ENCODE measurements at places on chromosomes 7 and 10.

DNA sequence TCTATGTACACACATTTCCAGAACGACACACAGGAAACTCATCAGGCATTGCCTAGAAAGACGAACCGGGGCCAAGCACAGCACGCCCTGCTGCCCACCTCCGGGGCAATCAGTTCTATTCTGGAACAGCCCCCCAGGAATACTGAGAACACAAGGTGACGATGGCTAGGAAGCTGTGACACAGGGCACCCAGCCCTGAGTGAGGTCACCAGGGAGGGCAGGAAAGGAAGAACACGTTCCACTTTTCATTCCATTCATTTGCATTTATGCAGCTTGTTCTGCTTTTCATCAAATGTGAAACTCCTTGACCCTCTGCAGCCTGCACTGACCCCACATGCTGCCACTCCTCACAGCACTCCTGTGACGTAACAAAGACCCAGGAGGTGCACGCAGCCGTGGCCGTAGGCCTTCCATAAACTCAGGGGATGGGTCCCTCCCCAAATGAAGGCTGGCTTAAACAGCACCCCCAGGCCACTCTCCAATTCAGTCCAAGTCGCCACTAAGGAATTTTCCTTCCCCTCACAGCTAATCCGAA, 28.9 kb downstream of the MAD1L1 start:
- no peak for DNase-seq

GRCh38 chr10:129973674-129974059, 9.6 kb upstream of the EBF3 start:
- DNase-seq, result no peak

GRCh38 chr10:128054163-128054970, 71.9 kb downstream of the MKI67 start:
- DNase-seq, result no peak

DNA sequence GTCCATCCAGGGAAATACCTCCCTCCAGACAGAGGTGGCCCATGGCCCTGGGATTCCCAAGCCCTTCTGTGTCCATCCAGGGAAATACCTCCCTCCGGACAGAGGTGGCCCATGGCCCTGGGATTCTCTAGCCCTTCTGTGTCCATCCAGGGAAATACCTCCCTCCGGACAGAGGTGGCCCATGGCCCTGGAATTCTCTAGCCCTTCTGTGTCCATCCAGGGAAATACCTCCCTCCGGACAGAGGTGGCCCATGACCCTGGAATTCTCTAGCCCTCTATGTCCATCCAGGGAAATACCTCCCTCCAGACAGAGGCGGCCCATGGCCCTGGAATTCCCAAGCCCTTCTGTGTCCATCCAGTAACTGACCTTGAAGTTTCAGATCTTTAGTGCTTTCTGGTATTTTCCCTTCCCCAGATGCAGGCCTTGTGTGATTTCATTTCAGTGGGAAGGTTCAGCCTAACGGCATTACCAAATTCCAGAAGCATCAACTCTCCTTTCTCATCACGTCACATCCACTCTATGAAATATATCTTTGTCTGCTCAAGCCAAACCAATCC, 28.8 kb upstream of the DIP2C start:
- no peak for DNase-seq

GRCh38 chr10:86178401-86179152, 188.0 kb downstream of the GRID1 start:
- DNase-seq, result no peak

DNA sequence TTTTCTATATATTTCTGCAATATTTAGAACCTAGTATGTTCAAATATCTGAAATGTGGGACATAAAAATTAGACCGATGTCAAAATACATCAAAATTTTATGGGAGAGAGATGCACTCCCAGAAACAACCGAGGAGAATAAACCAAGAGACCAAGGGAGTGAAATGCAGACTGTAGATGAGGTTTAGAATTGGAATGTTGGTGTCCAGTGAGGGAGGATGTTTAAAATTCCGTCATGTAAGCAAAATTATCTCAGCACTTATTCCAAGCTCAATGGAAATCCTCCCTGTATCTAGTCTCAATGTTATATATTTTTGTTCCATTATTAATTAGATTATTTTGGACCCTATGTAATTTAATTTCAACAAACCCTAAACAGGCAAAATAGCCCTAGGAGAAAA, 61.9 kb upstream of the MAGI2 start:
- no peak for DNase-seq

DNA sequence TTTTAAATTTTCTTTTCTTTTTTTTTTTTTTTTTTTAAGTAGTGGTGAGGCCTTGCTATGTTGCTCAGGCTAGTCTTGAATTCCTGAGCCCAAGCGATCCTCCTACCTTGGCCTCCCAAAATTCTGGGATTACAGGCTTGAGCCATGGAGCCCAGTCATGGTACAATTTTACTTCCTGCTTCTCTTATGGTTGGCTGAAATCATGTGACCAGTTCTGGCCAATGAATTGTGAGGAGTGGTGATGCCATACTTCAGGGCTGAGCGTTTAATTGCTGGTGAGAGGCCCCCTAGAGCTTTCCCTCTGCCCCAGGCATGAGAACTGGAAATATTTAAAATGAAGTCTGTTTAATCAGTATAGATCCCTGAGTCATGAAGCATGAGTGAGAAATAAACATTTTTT, 22.2 kb upstream of the BAIAP2L1 start:
- DNase-seq, result no peak

GRCh38 chr7:31805209-31805818, 118.3 kb downstream of the PPP1R17 start:
- no peak for DNase-seq

DNA sequence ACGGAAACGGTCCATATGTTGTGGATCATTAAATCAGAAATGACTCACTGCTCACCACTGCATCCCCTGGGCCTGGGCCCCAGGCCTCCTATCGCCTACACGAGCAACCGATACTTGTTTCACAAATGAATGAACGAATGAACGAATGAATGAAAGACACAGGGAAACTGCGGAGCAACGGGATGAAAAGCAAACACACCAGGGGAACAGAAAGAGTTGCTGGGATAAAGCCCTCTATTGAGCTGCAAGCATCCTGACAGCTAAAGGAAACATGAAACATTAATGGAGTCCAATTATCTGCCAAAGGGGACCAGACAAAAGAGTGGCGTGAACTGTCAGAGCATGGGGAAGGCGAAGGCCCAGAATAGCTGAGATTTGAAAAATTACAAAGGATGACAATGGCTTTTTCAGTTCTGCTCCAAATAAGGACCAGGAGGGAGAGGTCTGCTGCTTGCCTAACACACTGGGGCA, 92.1 kb downstream of the GRB10 start:
- DNase-seq, result no peak

- DNase-seq, result no peak
Measured at GRCh38 chr10:88408096-88408495, 175.0 kb downstream of the RNLS start.

All from activated CD4-positive, alpha-beta memory T cell treated with anti-CD3 and anti-CD28 coated beads, Interleukin-2, amount 10 ng/mL, durations not matched to agents 7 days and 5 days (primary cell).